Stimulated activated naive CD8-positive, alpha-beta T cell treated with anti-CD3 and anti-CD28 coated beads, Interleukin-15, Interleukin-2, amounts not matched to agents 100 U/mL and 50 U/mL, for 24 hours (primary cell): ENCODE measurements at places on chromosomes 2 and 18.

DNA sequence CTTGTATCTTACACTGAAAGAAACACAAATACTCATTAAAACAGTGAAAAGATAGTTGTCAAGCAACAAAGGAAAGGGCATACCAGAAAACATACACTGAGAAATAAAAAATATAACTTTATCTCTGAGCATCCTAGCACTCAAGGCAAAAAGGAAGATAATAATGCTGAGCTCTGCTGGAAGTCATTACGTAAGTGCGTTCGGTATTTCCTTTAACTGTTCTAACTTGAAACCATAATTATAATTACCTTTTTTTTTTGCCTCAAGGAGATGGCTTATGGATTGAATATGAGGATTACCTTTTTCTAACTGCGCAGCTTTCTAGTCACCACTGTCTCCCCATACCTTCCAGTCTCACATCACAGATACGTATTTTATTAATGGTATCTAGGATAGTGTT, 308.1 kb downstream of the GBX2 start:
- no peak for DNase-seq

DNA sequence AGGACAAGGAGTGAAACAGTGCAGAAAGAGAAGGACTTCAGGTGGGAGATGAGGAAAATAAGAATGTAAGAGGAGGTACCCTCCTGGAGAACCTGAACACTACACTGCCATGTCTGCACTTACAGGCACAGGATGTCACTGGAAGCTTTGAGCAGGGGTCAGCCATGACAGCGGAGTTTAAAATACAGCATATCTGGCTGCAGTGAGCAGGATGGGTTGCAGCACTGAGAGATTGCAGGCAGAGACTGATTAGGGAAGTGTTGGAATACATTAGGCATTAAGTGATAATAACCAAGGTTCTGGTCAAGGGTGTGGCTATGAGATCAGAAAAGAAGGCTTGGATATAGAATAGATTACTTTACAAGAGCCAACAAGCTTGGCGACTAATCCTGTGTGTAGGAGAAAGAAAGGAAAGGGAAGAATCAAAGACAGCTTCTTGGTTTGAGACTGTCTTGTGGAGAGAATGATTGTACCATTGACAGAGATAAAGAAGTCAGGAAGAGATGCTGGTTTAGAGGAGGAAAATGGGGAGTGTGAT, 171.1 kb upstream of the RBMS1 start:
- no peak for DNase-seq

GRCh38 chr18:63834471-63835113, 52.9 kb upstream of the SERPINB2 start:
- no peak for DNase-seq

- DNase-seq: no peak
These were observed 39.9 kb downstream of the MAP3K2 start for GRCh38 chr2:127347734-127348392.

GRCh38 chr2:11781602-11782001, 35.2 kb downstream of the LPIN1 start:
- no peak for DNase-seq

DNA sequence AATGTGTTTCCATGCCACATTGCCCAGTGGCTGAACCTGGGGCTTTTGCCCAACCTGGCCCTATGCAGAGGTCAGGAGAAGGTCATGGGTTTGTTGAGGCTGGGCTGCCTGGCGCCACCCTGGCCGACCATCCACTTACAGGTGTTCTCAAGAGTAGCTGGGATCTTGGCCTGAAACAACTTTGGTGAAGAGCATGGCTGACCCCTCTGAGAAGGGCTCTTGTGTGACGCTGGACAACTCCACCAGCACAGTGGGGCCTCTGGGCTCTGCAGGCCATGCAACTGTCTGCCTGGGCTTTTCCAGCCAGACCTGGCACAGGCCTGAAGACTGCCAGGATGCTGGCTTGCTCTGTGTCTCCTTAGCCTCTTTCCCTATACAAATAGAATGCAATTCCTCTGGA, 76.4 kb upstream of the ZNG1B start:
- no peak for DNase-seq

DNA sequence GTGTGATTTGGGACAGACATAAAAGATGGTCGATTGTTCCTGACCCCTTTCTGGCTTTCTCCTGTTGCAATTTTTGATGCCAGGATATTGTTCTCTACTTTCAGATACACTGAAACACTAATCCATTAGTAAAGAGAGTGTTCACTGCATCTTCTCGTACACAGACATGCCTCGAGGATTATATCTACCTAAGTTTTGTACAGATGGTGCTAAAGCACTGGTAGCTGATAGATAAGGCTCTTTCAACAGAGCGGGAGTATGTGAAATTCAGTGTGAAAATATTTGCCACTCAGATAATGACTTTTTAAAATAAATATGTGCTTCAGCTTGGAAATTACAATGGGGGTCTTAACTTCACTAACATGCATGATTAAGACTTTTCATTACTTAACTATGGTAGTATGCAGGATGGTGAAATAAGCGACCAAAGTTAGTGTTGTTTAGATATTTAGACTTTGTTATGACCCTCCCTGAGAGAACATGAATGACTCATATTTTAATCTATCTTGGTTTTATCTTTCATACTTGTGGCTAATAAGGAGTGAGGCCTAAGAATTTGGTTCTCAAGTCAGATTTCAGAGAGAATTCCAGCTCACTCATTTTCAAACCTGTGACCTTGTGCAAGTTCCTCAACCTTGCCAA, 474.9 kb downstream of the NRXN1 start:
- no peak for DNase-seq

- peak; percentile 37 for DNase-seq
These were observed 50.7 kb upstream of the PAIP2B start for GRCh38 chr2:71277536-71278103.

GRCh38 chr2:74021407-74021755, 36.7 kb downstream of the TET3 start:
- DNase-seq: no peak

- DNase-seq: no peak
These were observed 430.1 kb downstream of the FBXO15 start for GRCh38 chr18:73717570-73717969.

DNA sequence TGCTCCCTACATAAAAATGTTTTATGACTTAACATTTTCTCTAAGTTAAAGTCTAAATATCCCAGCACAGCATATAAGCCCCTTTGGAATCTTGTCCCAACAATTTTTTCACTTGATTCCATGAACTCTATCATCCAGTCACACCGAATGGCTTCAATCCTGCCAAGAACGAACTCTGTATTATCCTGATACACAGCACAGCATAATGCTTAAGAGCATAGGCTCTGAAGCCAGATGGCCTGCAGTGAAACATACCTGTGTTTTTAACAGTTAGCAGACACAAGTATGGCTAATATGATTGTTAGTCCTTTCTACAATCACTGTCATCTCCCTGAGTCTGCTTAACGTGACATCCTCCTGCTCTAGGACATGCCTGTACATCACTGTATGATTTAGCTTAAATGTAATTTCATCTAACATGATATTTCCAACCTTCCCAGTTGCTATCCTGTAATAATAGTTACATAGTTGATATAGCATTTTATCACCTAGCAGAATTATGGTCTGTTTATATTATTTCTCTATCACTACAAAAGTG, 669.5 kb downstream of the ERBB4 start:
- DNase-seq: no peak

DNA sequence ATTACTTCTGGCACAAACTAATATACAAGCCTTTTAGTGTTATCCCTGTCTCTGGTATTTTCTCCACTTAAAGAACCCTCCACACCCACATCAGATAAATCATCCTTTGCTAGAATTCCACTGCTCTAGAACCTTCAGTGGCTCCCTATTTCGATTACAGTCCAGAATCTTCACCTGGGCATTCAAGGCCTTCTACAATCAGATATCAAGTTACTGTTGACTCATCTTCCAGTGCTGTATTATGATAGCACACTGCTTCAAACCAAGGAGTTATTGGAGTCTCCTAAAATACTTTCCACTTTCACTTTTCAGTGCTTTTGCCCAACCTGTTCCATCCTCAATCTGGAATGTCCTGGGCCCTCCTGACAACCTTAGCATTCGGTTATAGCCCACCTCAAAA, 3.4 kb downstream of the CGREF1 start:
- no peak for DNase-seq

GRCh38 chr2:240560084-240560479, at the start of gene DUSP28:
TSS of gene DUSP28 (plus strand) at chr2:240560357. CDS start at chr2:240560685, 328 bp downstream.
- peak; percentile 95 for DNase-seq

- no peak for DNase-seq
These were observed 143.7 kb downstream of the NAPG start for GRCh38 chr18:10669441-10670100.

GRCh38 chr18:8337211-8337610, 272.0 kb upstream of the RAB12 start:
- no peak for DNase-seq

- no peak for DNase-seq
These were observed 562.4 kb downstream of the RNF144A start for GRCh38 chr2:7479603-7480002.

GRCh38 chr2:82411071-82411470, 2048.0 kb downstream of the SUCLG1 start:
- no peak for DNase-seq

GRCh38 chr18:50429207-50429948, 54.5 kb downstream of the SKA1 start:
- DNase-seq: no peak

GRCh38 chr2:227891673-227892072, 20.2 kb downstream of the DAW1 start:
- no peak for DNase-seq

DNA sequence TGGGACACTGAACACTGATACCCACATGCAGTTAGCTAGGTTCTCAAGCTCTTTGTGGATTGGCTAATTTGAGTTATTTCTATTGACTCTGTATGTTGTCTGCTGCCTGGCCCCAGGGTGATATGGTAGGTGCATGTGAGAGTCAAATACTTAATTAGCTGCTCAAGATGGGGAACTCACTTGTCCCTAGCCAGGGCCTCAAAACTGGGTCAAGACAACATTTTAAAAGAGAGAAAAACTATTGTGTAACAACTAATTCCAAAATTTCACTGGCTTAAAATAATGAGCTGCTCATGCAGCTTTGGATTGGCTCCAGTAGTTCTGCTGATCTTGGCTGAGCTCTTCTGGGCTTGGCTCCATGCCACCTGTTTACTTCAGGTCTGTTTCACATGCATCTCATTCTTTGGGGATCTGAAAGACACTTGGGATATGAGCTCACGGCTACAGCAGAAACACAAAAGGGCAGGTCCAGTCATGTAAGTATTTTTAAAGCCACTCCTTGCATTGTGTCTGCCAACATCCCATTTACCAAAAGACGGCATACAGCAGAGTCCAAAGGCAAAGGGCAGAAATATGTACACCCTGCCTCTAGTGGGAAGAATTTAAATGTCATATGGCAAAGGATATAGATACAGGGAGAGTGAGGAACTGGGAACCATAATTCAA, 716.8 kb downstream of the SUCLG1 start:
- DNase-seq: no peak

- no peak for DNase-seq
These were observed 261.3 kb upstream of the STON1 start for GRCh38 chr2:48268671-48269070.

- DNase-seq: no peak
These were observed 9.5 kb upstream of the KLHL29 start for GRCh38 chr2:23375448-23375847.
